HFFc6 (cell line): ENCODE measurements at places on chromosomes 3 and 15. TPM values are rescaled to one million over a fixed set of nuclear protein-coding genes. Genes with fewer than 3 reads are reported as not detected.
A peak's percentile ranks its signal among the peaks of the same experiment; 100 is the strongest.

DNA sequence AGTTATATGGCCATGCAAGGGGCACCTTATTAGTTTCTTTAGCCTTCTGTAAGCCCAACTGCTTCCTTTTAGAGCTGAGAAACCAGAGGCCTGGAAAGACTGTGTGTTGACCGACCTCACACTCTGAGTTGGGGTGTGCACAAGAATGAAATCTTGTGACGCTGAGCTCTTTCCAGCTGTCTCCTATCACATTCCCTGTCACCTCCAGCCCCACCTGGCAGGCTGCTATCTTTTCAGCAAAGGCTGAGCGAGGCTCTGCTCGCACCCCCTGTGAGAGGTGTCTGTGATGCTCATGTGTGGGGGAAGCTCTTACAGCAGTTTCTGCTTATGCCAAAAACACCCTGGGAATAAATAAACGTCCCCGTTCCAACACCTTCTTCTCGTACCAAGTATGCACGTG, 27.0 kb upstream of the LPP start:
- DNase-seq = no peak

- no peak for DNase-seq
Measured at GRCh38 chr3:64972793-64973192, 285.0 kb upstream of the ADAMTS9 start.

The DISP2 gene
- 0.15 to 0.30 TPM (median 0.26 TPM) in 3 replicates for total RNA-seq

The CAPN3 gene
- total RNA-seq = 0.81 to 2.6 TPM (median 1.7 TPM) in 3 replicates

The HCN4 gene
- total RNA-seq = not detected in 3 replicates

- DNase-seq = no peak
Measured at GRCh38 chr15:95479308-95479707, 851.2 kb upstream of the NR2F2 start.

The OR5K2 gene
- total RNA-seq = not detected in 3 replicates

The C3orf80 gene
- 0.43 and 0.78 TPM in 2 replicates for total RNA-seq

The PLSCR5 gene
- total RNA-seq = not detected in 3 replicates

The DUOX2 gene
- total RNA-seq = not detected in 2 replicates

- no peak for DNase-seq
Measured at GRCh38 chr3:136106101-136106500, 90.0 kb downstream of the MSL2 start.

GRCh38 chr3:32443478-32443877, 51.8 kb downstream of the CMTM7 start:
- DNase-seq = peak; percentile 53

GRCh38 chr15:39908186-39908585, 11.9 kb downstream of the GPR176 start:
- DNase-seq = peak; percentile 88

The MASP1 gene
- total RNA-seq = 39.1 to 133 TPM (median 42.2 TPM) in 3 replicates

- DNase-seq = no peak
Measured at GRCh38 chr3:73475175-73475574, 149.6 kb downstream of the PDZRN3 start.

- no peak for DNase-seq
Measured at GRCh38 chr3:51392355-51393133, 1.5 kb downstream of the RBM15B start.

GRCh38 chr3:128173849-128174248, 20.6 kb downstream of the EEFSEC start:
- DNase-seq = no peak

GRCh38 chr3:54837964-54838363, 89.9 kb downstream of the LRTM1 start:
- peak; percentile 45 for DNase-seq

DNA sequence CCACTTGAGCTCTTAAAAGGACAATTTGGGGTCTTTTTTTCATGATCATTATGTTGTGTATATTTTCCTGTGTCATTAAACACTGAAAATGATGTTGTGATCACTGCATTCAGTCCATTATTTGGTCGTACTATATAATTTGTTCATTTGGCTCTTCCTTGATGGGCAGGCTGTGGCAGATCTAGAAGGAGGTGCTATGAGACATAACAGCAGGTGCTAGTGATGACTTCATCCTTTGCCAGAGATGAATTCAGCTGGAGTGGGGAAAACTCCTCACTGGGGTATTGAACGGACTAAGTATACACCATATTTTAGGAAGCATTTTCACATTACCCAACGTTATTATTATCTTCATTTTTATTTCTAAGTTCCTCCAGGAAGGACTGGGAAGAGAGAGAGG, 12.0 kb downstream of the CMTM7 start:
- no peak for DNase-seq

GRCh38 chr3:184231671-184232070, 2.3 kb downstream of the VWA5B2 start:
- DNase-seq = no peak

DNA sequence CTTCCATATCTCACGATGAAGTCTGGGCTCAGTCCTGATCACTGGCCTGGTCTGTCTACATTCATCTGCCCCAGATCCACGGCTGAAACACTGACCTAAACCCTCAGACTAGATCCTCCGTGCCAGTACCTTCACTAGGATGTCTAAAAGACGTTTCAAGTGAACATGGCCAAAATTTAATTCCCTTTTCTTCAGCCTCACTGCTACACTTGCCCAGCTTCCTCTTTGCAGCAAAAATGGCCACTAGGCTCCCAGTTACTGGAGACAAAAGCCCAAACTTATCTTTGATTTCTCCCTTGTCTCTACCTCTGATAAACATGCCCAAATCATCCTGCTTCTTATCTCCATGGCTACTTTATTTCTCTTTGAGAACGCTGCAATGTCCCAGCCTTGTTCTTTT, 1.7 kb downstream of the RASSF1 start:
- no peak for DNase-seq

The GABRR3 gene
- not detected in 3 replicates for total RNA-seq

The SLC38A3 gene
- not detected in 3 replicates for total RNA-seq

The SHF gene
- 1.8 to 2.8 TPM (median 2.1 TPM) in 3 replicates for total RNA-seq

DNA sequence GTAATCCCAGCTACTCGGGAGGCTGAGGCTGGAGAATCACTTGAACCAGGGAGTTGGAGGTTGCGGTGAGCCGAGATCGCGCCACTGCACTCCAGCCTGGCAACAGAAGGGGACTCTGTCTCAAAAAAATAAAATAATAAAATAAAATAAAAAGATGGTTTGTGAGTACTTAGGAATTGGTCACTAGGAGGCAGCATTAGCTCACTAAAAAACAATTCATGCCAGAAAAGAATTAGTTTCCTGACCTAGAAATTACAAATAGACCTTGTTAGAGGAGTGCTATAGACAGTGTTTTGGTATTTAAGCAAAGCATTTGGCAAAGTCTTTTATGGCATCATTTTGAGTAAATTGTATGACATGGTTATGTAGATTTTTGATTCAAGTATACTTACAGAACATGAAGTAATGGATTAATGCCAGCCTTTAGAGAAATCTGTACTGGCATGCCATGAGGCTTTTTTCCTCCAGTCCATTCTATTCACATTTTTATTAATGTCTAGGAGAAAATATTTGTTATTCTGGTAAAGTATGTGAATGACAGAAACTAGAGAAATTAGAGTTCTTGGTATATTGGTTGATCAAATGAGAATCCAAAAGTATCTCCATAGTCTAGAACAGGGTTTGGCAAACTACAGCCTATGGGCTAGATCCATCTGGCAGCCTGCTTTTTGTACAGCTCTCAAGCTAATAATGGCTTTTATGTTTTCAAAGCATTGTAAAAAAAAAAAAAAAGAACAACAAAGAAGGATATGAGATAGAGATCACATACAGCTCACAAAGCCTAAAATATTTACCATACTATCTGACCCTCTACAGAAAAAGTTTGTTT, 81.6 kb downstream of the LRRC49 start:
- peak; percentile 62 for DNase-seq

DNA sequence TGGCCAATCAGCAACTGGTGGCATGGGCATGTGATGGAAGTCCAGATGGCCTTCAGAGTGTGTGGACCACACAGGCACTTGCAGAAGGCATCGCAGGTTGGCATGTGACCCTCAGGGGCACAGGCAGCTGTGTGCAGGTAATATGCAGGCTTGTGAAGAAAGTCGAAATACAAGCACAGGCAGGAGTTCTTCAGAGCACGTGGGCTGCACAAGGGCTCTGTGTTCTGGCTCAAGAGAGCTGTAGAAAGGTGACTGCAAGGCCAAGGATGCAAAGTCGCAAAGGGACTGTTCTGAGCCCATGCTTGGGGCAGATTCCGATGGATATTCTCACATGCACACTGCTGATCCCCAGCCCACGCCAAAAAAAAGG, 8.3 kb downstream of the LRRC2 start:
- DNase-seq = no peak

- DNase-seq = no peak
Measured at GRCh38 chr3:27641888-27642601, 80.1 kb downstream of the EOMES start.

- no peak for DNase-seq
Measured at GRCh38 chr3:171023566-171023965, 3.0 kb downstream of the SLC2A2 start.

DNA sequence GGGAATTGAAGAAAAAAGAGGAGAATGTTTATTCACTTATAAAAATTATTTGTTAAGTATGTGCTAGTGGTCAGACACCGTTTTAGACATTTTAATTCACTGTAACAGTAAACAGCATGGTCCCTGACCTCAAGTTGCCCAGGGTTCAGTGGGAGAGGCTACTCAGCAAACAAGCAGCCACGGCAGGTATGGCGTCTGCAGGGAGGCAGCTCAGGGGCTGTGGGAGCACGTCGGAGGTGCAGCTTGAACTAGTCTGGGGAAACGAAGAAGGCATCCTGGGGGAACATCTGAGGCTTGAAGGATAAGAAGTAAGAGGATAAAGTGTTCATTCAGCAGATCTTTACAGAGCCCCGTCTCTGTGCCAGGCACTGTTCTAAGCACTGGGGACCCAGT, 66.0 kb downstream of the CRTC3 start:
- no peak for DNase-seq

GRCh38 chr15:76941636-76942035, 10.1 kb downstream of the RCN2 start:
- no peak for DNase-seq

The CAMKV gene
- total RNA-seq = not detected in 3 replicates

The SERINC4 gene
- 0.11 TPM in 1 of 3 replicates, not detected in the others for total RNA-seq

- no peak for DNase-seq
Measured at GRCh38 chr3:165343185-165343584, 147.0 kb upstream of the SLITRK3 start.

The HYKK gene
- 3.1 to 4.7 TPM (median 4.3 TPM) in 3 replicates for total RNA-seq

- peak; percentile 89 for DNase-seq
Measured at GRCh38 chr3:158768881-158769543, 32.8 kb upstream of the MFSD1 start.

DNA sequence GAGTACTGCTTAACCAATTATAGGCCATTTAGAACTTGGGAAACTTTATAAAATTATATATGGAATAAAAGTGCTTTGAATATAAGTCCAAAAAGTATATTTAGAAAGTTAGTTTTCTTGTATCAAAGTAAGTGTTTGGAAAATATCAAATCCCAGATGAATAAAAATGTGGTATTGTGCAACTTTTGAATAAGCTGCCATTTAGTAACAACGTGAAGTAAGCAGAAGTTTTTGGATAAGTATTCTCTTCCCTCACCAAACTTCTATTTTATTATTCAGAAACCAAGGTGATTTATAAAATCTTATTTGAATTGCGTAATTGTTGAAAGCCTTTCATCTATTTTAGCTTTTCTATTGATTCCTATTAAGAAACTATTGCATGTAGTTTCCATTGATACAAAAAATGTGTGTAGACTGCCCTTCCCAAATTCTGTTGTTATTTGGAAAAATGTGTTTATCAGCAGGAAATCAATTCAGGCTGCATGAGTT, 806.2 kb downstream of the NSUN3 start:
- DNase-seq = no peak

DNA sequence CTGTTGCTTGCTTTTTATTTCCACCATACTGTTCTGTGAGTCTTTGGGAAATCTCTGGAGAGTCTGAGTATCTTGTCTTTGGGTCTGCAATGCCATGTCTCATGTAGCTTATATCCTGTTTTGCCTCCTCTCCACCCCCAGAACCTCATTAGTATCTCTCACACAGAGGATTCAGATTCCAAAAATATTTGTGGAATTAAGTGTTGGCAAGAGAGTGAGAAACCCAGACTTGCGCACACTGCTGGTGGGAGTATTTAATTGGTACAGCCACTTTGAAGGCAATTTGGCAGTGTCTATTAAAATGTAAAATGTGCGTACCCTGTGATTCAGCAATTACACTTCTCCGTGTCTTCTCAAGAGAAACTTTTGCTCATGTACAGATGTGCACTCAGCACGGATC, 68.6 kb downstream of the ZNF621 start:
- DNase-seq = no peak

GRCh38 chr3:21417991-21418390, 333.0 kb downstream of the ZNF385D start:
- peak; percentile 62 for DNase-seq

The TMEM158 gene
- 28.7 to 82.2 TPM (median 41.1 TPM) in 3 replicates for total RNA-seq
